ENCODE measurements at places on chromosomes 11 and 22.

- peak; percentile 62 for DNase-seq
Observed at GRCh38 chr22:39236321-39237317, 8.2 kb downstream of the PDGFB start.

GRCh38 chr11:2267851-2268728 is 2.3 kb downstream of the ASCL2 start:
- DNase-seq, result no peak

DNA sequence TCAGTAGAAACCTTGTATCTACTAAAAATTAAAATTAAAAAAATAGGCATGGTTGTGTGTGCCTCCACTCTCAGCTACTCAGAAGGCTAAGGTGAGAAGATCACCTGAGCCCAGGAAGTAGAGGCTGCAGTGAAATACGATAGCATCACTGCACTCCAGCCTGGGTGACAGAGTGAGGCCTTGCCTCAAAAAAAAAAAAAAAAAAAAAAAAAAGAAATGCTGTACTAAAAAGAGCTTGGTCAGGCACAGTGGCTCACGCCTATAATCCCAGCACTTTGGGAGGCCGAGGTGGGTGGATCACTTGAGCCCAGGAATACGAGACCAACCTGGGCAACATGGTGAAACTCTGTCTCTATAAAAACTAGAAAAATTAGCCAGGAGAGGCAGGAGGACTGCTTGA is 36.5 kb downstream of the SBF2 start:
- DNase-seq, result no peak

GRCh38 chr22:26592421-26592891 is 2.5 kb upstream of the TPST2 start:
- peak; percentile 66 for DNase-seq

- no peak for DNase-seq
Observed at GRCh38 chr11:125343086-125343717, 152.9 kb downstream of the FEZ1 start.

GRCh38 chr11:47480762-47481161 is 31.8 kb upstream of the RAPSN start:
- no peak for DNase-seq

DNA sequence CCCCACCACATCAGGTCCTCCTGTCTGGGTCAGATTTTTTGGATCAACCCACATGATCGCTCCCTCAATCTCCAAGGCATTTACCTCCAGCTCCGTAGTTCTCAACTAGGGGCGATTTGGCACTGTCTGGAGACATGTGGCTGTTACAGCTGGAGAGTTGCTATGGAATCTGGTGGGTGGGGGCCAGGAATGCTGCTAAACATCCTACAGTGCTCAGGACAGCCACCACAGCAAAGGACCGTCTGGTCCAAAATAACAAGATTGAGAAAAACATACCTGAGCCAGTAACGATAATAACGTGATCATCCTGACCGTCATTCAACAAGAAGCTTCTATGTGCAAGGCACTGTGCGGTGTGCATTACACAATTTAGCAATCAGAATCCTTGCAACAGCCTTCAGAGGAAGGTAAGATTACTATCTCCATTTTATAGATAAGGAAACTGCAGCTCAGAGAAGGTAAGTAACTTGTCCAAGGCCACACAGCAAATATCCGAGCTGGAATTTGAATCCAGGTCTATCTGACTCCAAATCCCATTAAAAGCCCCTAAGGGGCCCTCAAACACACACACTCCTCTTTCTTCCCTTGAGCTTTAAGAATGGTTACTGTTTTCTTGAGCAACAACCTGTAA is 14.3 kb upstream of the CRY2 start:
- DNase-seq, result no peak

GRCh38 chr11:47308050-47308823 is 38.3 kb downstream of the MADD start:
- DNase-seq, result no peak

DNA sequence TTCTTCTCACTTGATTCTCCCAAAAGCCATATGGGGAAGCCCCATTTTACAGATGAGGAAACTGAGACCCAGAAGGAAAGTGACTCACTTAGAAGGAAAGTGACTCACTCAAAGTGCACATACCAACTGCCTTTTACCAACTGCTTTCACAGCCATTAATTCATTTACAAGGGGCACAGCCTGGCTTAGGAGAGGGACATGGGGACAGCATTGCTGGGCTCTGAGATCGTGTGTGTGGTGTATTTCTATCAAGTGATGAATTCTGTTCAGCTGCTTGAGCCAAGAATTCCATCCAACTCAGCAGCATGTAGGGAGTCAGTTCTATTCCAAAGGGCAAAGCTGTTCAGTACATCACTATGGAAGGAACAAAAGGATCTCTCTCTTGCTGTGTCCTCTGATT is 23.5 kb upstream of the PAK1 start:
- no peak for DNase-seq

- DNase-seq, result peak; percentile 90
Observed at GRCh38 chr11:85647604-85648299, at the start of gene TMEM126A. TMEM126A (plus strand) TSS chr11:85647967; CDS start chr11:85650256, 2,289 bp downstream.

GRCh38 chr11:16179676-16180075 is 176.7 kb downstream of the SOX6 start:
- no peak for DNase-seq

DNA sequence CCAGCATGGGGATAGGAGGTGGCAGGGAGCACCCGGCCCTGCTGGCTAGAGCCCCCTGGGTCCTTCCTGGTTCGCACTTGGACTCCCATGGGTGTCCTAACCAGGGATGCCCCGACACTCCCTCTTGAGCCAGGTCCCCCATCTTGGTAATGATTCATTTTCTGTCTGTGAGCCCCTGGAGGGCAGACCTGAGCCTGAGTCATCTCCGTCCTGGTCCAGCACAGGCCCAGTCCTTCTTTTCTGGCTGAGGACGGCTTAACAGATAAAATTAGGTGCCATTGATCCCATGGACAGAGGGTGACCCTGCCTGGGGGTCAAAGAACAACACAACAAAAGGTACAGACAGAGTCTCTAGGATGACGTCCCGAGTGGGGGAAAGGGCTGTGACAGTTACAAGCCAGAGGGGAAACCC is 3.5 kb downstream of the RHOD start:
- DNase-seq, result no peak

GRCh38 chr22:46233231-46233630 is 16.9 kb downstream of the CDPF1 start:
- DNase-seq, result no peak

DNA sequence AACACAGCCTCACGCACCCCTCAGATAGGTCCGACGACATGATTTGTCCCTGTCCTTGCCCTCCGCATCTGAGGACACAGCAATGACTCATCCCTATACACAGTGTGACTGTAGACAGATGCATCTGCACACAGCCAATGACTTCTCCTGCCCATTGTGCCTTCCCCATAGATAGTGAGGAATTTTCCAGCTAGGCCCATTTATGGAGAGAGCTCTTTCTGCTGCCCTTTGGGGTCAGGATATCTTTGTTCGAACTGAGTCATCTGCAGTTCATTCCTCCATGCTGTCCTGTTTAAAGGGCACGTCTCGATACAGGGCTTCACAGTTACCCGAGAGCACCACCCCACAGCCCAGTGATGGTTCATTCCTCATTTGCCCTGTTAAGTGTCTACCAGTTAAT is 96.7 kb downstream of the LARGE1 start:
- no peak for DNase-seq

- DNase-seq, result no peak
Observed at GRCh38 chr11:61980783-61981541, 13.5 kb upstream of the FTH1 start.

DNA sequence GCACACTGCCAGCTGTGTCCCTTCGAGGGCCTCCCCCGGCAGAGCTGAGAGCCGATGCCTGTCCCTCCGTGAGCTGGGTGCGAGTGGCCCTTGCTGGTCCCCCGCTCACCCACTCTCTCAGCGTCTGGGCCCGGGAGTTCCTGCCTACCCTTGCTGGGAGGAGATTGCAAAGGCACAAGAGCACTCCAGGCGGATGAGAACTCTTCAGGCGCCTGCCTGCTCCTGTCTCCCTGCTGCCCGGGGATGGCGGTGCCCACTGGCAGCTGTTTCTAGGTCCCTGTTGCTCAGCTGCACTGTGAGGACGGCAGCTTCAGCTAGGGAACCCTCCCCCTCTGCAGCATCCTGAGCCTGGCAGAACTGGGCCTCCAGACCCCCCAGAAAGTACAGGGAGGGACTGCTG is 61.1 kb downstream of the FLRT1 start:
- no peak for DNase-seq

GRCh38 chr22:49157529-49158339 is 669.9 kb downstream of the BRD1 start:
- DNase-seq, result no peak

DNA sequence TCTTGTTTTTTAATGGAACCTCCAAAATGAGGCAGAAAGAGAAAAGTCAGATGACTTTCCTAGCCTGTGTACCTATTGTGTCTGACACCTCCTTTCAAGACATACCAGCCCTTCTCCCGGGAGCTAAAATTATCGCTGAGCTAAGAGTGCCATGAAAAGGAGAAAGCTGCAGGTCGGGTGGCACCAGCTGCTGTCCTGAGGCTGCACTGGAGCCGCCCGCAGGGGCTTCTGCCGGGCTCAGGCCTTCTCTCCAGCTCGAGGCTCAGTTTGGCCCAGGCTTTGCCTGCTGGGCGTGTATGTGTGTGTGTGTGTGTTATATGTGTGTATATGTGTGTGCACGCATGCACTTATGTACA is 27.7 kb upstream of the RAB1B start:
- no peak for DNase-seq

GRCh38 chr11:36376888-36377758 is 81.0 kb downstream of the PRR5L start:
- peak; percentile 61 for DNase-seq

DNA sequence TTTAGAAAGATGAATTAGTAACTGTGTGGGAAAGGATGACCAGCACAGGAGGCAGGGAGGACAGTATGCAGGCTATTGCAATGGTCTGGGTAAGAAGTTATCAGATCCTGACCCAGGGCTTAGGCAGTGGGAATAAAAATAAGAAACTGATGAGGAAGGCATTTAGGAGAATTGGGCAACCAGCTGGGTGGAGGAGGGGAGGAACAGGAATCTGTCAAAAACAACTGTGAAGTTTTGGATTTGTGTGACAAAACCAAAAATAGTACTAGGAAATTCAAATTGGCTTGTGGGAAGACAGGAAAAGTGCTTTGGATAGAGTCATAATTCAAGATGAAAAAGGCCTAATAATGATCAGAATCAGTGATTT is 27.9 kb downstream of the MMP13 start:
- no peak for DNase-seq

DNA sequence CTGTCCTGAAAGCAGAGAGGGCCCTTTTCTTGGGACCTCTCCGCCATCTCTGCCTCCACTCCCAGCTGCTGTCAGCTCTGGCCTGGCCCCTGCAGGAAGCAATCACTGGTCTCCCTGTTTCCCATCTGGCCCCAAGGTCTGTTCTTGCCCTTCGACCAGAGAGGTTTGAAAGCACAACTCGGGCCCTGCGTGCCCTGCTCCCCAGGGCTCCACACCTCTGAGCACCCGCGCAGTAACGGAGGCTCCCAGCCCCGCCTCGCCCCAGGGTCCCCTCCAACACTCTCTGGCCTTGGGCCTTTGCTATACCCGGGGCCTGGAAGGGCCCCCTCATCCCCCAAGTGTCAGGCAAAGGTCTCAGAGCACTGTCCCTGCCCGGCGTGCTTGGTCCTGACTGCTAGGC is 7.8 kb upstream of the CD81 start:
- DNase-seq, result no peak

GRCh38 chr11:66476841-66477251 is 3.4 kb upstream of the DPP3 start:
- DNase-seq, result no peak

DNA sequence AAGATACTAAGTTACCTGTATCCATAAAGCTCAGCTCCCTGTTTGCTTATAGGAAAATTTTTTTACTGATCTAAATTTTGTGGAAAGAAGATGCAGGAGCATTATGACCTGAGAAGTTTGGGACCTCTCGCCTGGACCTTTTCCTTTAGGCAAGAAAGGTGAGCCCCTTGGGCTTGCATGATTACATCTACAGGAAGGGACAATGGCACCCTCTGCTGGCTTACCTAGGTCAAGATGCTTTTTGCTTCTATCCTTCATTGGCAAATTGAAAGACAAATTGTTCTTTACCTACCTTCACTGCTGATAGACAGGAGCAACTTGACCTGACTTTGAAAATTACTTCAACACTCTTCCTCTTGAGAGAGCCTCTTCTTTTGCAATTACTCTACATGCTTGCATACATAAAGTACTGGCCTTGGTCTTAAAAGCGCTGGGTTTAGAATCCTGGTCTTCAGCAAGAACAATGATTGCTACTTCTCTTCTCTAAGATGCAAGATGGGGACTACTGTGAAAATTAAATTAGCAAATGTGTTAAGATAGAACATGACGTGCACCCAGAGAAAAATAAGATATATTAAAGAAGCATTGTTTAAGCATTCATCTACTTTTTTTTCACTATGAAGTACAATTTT is 147.2 kb downstream of the TRPC6 start:
- no peak for DNase-seq

DNA sequence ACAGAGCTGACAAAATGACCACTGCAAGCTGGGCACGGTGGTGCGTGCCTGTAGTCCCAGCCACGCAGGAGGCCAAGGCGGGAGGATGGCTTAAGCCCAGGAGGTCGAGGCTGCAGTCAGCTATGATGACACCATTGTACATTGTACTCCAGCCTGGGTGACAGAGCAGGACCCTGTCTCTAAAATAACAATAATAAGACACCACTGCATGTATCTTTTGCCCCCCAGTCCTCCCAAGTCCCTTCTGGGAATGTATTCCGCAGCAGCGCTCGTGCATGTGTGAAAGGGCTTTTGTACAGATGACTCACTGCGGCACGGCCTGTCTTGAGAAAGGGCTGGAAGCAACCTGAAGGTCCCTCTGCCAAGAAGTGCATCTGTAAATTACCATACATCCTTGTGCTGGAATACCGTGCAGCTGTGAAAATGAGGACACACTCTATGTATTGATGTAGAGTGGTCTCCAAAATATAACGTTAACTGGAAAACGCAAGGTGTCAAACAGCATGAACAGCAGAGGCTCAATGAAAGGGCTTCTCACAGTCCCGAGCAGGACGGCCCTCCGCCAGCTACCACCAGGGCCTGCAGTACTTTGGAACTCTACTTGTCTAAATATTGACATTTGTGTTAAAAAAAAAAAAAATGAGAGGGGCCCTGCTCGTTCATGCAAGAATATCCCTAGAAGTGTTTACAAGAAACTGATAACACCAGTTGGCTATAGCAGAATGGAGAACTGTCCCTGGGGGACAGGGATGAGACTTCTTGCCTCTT is 9.0 kb upstream of the CDC42EP2 start:
- no peak for DNase-seq

- peak; percentile 90 for DNase-seq
Observed at GRCh38 chr11:47177229-47177845, 658 bp upstream of the ARFGAP2 start.

Measured in CD4-positive, alpha-beta T cell treated with Interleukin-4 for 1 hour (primary cell).